Activated CD8-positive, alpha-beta T cell treated with anti-CD3 and anti-CD28 coated beads, Interleukin-2, amount 10 ng/mL, durations not matched to agents 7 days and 5 days (primary cell): ENCODE measurements at places on chromosomes 4 and X. TPM values are rescaled to one million over a fixed set of nuclear protein-coding genes. Genes with fewer than 3 reads are reported as not detected.
A peak's percentile ranks its signal among the peaks of the same experiment; 100 is the strongest.

DNA sequence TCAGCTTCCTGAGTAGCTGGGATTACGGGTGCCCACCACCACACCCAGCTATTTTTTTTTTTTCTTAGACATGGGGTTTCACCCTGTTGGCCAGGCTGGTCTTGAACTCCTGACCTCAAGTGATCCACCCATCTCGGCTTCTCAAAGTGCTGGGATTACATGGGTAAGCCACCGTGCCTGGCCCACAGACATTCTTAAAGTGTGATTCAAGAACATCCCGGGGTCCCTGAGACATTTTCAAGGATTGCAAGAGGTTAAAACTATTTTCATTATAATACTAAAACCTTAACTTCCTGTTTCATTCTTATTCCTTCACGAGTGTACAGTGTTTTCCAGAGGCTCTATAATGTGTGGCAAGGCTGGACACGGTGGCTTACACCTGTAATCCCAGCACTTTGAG, 318.7 kb downstream of the CAMK2D start:
- DNase-seq, result no peak

- peak; percentile 88 for DNase-seq
These were observed 104.0 kb downstream of the FAM53A start for GRCh38 chr4:1579901-1580691.

Gene AREG
- total RNA-seq, result not detected

Gene KLHL4
- not detected for total RNA-seq

- no peak for DNase-seq
These were observed 101.1 kb upstream of the SHISA3 start for GRCh38 chr4:42296196-42296595.

GRCh38 chr4:47930971-47931804, 16.8 kb upstream of the NFXL1 start:
- no peak for DNase-seq

GRCh38 chr4:90456891-90457290, 329.7 kb downstream of the CCSER1 start:
- no peak for DNase-seq

Gene FSTL5
- not detected for total RNA-seq

DNA sequence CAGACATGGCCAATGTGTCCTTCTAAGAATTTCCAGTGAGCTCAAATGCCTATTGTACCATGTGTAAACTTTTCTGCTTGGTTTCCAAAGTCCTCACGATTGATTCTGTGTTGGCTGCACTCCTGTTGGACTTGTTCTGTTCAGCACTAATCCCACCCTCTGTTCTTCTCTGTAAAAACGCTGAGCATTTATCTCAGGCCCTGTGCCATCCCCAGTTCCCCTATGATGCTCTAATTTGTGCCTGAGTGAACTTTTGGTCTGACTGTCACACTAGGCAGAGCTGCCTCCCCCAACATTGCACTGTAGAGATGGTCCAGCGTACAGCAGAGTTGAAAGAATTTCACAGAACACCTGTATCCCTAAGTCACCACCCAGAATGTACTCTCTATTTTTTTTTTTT, 76.1 kb upstream of the STS start:
- no peak for DNase-seq

- no peak for DNase-seq
These were observed 107.2 kb downstream of the ANAPC4 start for GRCh38 chr4:25484243-25484721.

Gene SPON2
- total RNA-seq, result 14.9 TPM

DNA sequence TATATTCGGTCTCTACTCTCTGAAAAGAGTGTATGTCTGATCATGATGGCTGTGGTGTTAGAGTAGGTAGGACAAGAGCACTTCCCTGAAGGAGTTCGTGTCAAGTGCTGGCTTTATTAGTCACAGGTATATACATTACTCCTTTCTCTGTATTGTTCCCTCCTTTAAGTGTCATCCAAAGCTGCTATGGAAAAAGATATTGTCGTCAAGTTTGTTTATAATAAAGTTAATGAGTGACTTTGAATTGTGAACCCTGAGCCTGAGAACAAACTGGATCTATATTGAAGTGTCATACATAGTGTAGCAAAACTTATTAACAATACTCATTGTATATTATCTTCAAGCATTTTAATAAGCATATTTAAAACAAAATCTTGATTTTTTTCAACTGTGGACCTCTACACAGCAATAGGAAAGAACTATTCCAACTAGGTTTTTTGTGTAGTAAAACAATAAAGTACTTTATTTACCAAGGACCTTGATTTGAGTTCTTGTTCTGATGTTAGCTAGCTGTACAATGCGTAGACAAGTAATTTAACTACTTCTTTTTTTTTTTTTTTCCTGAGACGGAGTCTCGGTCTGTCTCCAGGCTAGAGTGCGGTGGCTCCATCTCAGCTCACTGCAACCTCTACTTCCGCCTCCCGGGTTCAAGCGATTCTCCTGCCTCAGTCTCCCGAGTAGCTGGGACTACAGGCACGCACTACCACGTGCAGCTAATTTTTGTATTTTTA, 177.7 kb downstream of the RAPGEF2 start:
- no peak for DNase-seq

Gene GAGE12H
- total RNA-seq, result not detected

Gene GASK1B
- total RNA-seq, result not detected

- no peak for DNase-seq
These were observed 174.3 kb upstream of the ATOH1 start for GRCh38 chr4:93654211-93654610.

DNA sequence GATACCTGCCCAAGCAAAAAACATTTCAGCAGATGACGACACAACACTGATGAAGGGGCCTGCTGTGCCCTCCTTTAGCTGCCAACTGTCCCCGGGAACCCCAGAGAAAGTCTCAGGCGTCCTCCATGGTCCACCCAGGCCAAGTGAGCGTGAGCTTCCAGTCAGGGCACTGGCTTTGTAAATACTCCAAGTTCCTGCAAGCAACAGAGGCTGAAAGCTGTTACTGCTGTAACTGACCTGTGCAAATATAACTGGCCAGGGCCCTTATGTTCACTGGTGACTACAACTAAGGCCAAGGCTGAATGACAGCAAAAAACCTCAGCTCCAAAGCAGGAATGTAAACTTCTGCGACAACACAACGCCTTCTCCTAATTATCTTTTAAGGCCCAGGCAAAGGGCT, 8.2 kb downstream of the WDR1 start:
- DNase-seq, result no peak

Gene GRIA2
- total RNA-seq, result not detected

DNA sequence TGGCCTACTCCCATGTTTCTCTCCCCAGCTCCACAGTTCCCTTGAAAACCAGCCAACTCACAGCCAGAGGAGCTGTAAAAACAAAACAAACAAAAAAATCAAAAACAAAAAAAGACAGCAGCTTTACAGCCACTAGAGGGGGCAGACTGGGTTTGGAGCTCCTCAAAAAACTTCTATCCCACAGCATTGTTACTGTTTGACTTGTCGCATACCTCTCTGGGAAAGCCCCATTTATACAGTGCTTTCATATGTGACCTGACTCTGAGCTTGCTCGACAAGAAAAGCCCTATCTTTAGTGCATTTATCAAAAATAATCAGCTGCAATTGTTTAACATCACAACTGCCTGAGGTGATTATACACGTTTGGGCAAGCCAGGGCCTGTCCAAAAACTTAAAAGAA, 21.6 kb downstream of the TSPAN6 start:
- DNase-seq, result no peak

- no peak for DNase-seq
These were observed 60.9 kb downstream of the BMP15 start for GRCh38 chrX:50971395-50971794.

Gene CTBP1
- total RNA-seq, result 214 TPM

Gene WFS1
- total RNA-seq, result 1.3 TPM

- DNase-seq, result no peak
These were observed 4.8 kb upstream of the TENM3 start for GRCh38 chr4:182238355-182238931.

Gene MUC7
- not detected for total RNA-seq

GRCh38 chr4:103076747-103077347, at the start of gene SLC9B2:
TSS of gene SLC9B2 (minus strand) at chr4:103076761. CDS start at chr4:103067550, 9,211 bp downstream.
- DNase-seq, result no peak

DNA sequence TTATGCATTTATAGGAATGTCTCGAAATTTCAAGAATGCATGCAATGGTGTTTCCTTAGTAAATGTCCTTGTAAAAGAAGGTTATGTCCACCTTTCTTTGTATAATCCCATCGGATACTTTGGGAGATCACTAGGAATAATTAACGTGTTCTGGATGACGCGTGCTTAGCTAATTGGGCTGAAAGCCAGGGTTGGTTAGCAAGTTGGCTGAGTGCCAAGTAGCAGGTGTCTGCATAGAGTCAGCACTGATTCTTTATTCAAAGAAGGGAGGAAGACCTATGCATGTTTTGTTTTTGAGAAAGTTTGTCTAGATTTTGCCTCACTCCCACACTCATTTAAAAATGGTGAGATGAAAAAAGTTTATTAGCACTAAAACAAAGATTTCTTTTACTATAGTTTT, 144.6 kb downstream of the SOX3 start:
- DNase-seq, result no peak

DNA sequence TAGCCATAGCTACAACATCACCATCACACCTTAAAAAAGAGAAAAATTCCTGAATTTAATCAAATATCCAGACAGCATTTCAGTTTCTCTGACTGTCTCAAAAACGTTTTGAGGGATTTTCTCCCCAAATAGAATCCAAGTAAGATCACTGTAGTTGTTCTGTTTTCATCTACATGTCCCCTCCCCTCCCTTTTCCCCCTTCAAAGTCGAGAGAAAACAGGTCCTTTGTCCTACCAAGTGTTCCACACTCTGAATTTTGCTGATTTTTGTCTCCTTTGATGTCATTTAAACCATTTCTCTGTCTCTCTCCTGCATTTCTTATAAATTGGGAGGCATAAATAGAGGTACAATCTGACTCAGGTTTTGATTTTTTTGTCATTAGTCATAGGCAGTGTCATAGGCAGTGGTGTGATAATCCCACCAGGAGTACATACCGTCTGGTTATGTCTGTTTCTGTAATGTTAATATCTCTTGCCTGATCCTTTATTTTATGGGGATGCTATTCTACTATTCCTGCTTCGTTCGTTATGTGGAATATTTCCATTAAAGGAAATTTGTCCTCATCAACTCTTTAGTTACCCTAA, 348.6 kb downstream of the PTTG2 start:
- no peak for DNase-seq

- no peak for DNase-seq
These were observed 90.9 kb downstream of the ZNF827 start for GRCh38 chr4:145847764-145848163.

GRCh38 chr4:176864238-176864637, 71.5 kb upstream of the VEGFC start:
- DNase-seq, result no peak

Gene NOX1
- total RNA-seq, result not detected

- DNase-seq, result peak; percentile 63
These were observed at the start of gene NUDT10 for GRCh38 chrX:51332188-51332942. TSS of gene NUDT10 (plus strand) at chrX:51332822. CDS start at chrX:51332966, 144 bp downstream.
